ENCODE measurements at places on chromosomes 2 and 18.
A peak's percentile ranks its signal among the peaks of the same experiment; 100 is the strongest.

DNA sequence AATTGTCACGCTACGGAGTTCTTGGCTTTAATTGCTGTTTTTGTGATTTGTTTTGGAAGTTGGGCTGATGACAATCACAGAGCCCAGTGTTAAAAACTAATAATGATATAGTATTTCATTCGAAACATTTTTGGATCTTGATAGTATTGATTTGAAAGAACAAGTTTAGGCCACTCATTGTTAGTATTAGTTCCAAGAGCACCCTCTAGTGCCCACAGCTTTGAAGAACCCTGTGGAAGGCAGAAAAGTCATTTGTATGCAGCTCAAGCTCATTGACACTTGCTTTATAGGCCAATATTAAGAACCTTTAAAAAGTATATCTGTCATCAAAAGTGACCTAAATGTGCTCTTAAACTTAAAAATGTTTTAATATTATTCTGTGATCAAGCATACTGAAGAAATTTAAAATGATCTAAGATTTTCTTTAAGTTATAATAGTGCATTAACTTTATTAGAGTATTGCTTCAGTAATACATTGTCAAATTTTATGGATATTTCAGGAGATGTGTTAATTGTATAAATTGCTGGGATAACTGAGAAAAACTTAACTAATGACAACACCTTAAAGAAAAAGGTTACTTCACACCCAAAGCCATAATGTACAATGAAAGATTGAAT, 191.0 kb downstream of the GRB14 start:
- peak; percentile 54 for DNase-seq

- no peak for DNase-seq
Observed at GRCh38 chr2:240742602-240743095, 51.0 kb downstream of the AQP12A start.

- DNase-seq, result peak; percentile 74
Observed at GRCh38 chr18:7812431-7813063, 245.4 kb downstream of the PTPRM start.

GRCh38 chr18:49961271-49961670, 147.9 kb upstream of the ACAA2 start:
- DNase-seq, result no peak

- no peak for DNase-seq
Observed at GRCh38 chr2:103165836-103166235, 404.0 kb downstream of the TMEM182 start.

DNA sequence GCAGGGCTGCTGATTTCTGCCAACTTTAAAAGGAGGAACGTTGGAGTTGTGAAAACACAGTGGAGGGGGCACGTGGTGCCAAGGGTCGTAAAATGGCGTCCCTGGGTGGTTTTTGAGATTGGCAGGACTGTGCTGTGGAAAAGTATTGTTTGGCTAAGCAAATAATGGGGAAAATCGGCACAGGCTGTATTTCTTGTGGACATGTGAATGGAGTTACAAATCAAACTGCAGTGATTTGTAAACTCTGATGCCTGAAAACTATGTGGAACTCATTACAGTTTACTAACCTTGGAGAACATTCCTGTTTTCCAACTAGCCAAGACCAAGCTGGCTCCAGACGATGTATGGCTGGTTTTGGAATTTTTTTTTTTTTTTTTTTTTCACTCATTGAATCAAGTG, 68.7 kb downstream of the KCTD1 start:
- peak; percentile 29 for DNase-seq

DNA sequence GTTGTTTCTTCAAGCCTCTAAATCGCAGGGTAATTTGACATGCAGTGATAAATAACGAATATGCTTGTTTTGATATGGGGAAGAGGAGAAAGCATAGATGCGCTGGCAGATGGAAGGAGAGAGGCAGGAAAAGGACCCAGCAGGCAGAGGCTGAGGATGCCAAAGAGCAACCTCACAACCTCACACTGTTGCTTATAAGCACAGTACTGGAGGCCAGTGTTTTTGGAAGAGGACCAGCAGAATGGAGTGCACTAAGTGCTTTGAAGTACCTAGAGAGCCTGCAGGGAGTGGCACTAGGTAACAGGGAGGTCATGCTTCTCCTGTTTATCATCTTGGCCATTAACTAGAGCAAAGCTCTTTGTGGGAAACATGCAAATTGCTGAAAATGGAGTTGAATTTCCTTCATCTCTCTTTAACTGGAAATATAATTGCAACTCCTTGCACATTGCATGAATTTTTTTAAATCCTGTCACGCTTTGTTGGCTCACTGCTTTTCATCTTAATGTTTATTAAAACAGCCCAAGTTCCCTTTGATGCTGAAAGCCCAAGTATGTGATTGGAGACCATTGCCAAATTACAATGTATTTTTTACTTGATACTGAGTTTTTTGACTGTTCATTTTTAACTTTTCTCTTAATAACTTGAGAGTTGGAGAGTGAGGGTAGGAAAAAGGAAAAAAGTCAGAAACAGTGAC, 236.4 kb downstream of the LRRTM1 start:
- no peak for DNase-seq

All from fibroblast of mammary gland (primary cell).